ENCODE measurements at places on chromosomes 1 and 21.

DNA sequence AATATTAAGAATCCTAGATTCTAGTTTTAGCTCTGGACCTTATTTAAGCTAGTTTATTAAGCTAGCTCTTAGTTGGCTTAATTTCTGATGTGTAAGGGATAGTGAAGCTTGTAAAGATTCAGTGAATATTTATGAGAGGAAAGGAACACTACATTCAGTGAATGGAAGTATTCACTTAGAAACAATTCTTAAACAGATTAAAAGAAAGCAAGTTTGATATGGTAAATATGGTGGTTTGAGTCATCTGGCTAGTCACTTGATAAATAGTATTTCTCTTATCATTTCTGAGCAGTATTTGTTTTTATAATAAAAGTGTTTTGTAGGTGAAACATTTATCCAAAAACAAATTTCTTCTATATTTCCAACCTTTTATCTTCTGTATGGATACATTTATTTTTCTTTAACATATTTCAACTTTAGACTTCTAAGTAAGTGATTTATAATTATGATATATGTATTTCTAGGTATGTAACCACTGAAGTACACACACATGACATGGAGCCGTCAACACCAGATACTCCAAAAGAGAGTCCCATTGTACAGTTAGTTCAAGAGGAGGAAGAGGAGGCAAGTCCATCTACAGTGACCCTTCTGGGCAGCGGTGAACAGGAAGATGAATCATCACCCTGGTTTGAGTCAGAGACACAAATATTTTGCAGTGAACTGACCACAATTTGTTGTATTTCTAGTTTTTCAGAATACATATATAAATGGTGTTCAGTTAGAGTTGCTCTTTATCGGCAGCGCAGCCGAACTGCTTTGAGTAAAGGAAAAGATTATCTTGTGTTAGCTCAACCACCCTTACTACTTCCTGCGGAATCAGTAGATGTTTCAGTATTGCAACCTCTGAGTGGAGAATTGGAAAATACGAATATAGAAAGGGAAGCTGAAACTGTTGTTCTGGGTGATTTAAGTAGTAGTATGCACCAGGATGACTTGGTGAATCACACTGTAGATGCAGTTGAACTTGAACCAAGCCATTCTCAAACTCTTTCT is 55.6 kb downstream of the SUCO start:
- no peak for DNase-seq

- DNase-seq = no peak
Measured at GRCh38 chr21:19440792-19441655, 1037.4 kb upstream of the TMPRSS15 start.

DNA sequence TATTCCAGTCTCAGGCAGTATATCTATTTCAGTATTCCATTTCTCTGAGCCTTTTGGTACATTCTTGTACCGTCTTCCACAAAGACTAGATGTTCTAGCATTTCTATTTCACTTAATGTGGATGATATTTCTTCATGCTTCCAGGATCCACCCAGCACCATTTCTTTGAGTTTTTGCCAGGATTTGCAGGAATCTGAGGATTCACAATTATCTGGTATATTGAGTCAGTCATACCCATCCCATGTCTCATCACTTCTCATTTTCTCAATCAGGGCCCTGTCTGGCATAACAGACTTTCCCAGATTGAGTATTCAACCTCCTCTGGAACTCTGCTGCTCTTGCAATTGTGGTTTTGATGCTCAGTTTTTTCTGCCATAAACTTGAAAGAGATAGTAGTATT is 20.9 kb upstream of the COL11A1 start:
- DNase-seq = no peak

GRCh38 chr1:47280142-47280541 is 33.8 kb downstream of the STIL start:
- DNase-seq = no peak

- no peak for DNase-seq
Measured at GRCh38 chr1:109479311-109479710, 4.4 kb upstream of the ATXN7L2 start.

DNA sequence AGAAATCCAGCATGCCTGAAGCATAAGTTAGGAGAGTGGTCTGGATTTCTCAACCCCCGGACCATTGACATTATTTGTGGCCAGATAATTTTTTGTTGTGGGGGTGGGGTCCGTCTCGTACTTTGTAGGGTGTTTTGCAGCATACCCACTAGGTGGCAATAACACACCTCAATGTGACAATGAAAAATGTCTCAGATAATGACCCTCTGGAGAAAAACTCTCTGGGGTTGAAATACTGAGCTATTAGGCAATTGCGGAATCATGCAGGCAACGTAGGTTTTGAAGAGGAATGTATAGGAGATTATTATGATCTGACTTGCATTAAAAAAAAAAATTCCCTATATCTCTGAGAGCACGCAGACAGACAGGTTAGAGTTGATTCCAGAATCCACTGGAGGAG is 25.3 kb upstream of the RRP15 start:
- DNase-seq = no peak

DNA sequence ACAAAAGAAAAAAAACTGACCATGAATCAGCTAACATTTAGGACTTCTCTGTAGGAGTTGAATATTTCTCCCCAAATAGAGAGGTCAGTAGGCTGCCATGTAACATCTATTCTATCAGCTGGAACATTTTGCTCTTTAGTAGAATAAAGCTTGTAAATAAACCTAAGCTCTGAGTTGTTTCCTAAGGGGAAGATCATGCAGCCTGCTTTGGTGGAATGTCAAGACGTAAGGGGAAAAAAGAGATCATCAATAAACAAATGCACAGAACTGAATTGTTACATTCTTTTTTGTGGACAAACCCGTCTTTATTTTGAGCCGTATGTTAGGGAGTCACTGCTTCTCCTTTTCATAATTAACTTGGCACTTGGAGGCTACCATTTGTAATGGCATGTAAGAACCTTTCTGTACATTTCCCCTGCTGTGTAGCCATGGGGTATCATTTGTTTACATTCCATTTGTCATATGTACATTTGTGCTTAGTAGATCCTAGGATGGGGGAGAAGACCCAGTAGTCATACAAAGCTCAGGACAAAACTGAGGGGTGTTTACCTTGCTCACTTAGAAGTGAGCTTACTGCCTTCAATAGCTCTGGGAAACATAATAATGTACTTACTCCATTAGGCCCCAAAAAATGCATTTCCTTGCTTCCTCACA is 10.8 kb upstream of the PALMD start:
- no peak for DNase-seq

- DNase-seq = no peak
Measured at GRCh38 chr1:167541003-167541402, 12.6 kb downstream of the CREG1 start.

DNA sequence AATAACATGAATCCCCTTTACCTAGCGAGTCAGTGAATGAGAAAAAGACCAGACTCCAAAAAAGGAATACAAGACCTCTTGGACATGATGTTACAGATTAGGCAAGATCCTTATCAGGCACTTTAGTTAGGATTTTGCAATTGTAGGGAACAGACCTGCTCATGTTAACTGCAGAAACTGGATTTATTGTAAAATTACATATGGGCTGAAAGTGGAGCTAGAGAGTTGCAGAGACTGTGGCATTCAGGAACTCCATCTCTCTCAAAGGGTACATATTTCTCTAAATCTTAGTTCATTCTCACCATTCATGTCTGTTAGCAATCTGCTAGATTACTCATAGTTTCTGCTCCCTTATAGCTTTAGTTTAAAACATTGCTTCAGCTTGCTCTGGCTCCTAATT is 142.2 kb downstream of the PAPPA2 start:
- DNase-seq = no peak

- DNase-seq = no peak
Measured at GRCh38 chr1:109371341-109371739, 26.4 kb downstream of the SORT1 start.

GRCh38 chr1:42322577-42322976 is 12.5 kb downstream of the FOXJ3 start:
- DNase-seq = no peak

DNA sequence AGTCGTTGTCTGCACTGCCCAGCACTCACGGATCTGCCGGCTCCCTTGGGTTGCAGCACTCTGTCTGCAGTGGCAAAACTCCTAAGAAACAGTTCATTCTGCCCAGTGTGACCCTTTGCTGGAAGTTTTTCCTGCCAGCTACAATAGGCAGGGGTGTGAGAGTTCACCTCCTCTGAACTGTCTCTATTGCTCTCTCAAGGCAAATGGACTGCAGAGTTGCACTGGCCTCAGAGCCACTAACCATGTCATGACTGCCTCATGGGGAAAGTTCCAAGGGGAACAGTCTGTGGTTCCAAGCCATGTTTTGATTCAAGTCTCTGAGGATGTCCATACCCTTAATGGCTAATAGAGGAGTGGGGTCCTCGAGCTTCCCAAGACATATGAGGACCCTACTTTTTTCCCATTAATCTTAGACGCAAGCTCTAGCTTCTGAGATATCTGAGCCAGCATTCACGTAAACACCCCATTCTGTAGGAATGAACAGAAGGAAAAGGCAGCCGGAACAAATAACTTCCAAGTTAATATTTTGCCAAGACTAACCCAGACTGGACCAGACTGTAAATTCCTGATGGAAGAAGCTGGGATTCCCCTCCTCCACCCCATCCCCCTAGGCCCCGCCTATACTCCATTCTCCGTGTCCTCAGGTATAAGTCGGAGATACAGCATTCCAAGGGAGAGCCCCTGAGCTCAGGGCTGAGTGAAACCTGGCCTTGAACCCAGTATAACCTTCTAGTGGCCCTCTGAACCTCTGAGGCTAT is 93.8 kb upstream of the AKT3 start:
- no peak for DNase-seq

GRCh38 chr1:16999863-17000262 is 11.9 kb downstream of the ATP13A2 start:
- DNase-seq = no peak

DNA sequence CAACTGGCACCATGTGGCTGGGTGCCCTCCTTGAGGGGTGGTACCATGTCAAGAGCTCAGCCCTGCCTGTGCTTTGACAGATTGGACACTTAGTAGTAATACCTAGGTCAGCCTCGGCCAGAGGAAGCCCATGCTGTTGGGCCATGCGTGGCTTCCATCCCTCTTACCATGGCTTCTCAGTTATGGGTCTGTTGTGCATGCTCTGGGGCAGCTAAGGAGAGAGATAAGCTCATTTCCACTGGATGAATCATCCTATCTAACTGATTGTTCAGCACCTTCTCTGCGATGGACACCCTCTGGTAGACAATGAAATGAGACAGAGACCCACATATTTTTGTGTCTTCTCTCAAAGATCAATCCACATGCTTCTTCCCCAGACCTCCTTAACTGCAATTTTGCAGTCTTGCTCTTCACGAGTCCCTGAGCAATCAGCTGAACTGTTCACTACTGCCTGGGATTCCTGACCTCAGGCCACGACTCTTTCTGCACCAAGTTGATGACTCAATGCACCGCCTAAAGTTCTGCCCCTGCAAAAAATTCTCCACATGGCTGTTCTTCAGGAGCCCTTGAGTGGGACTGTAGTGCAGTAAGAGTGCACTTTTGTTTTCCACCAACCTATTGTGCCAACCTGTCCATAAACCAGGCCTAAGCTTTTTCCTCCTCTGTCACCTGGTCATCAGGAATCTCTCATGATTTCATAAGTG is 6.9 kb upstream of the TRIM62 start:
- no peak for DNase-seq

- DNase-seq = no peak
Measured at GRCh38 chr1:29805122-29805895, 569.0 kb downstream of the PTPRU start.

DNA sequence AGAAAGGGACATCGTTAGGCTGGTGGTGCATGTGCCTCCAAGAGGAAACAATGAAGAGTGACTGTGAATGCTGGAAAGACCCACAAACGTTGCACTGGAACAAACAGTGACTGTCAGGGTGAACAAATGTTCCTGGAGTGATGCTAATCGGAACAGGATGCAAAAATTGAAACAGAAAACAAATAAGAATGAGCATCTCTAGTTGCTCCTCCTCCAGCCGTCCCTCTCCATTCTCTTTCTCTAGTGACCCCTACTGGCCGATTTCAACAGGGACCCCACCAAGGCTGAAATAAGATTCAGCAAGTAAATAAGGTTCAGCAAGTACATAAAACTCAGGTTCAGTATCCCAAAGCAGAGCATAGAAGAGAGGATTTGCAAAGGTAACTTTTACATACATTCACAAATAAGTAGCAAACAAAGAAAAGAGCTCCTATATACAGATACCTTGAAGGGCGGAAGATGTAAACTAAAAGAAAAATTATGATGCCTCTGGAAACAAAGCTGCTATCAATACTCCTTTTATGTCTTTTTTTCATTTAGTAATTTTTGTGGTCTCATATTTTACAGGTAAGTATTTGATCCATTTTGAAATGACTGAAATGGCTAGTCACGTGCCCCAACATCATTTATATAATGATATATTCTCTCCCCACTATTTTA is 836.1 kb upstream of the ADAMTS5 start:
- DNase-seq = no peak

DNA sequence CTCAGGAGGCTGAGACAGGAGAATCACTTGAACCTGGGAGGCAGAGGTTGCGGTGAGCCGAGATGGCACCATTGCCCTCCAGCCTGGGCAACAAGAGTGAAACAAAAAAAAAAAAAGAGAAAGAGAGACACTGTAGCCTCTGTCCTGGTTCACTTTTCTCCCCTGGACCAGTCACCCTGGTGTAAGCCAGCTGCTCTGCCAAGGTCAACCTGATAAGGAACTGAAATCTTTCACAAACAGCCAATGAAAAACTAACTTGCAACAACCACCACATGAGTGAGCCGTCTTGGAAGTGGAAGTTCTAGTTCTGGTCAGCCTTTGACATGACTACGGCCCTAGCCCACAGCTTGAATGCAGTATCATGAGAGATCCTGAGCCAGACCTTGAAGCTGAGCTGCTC is 36.8 kb upstream of the CXADR start:
- no peak for DNase-seq

- DNase-seq = no peak
Measured at GRCh38 chr1:222644636-222644980, 26.7 kb downstream of the MIA3 start.

DNA sequence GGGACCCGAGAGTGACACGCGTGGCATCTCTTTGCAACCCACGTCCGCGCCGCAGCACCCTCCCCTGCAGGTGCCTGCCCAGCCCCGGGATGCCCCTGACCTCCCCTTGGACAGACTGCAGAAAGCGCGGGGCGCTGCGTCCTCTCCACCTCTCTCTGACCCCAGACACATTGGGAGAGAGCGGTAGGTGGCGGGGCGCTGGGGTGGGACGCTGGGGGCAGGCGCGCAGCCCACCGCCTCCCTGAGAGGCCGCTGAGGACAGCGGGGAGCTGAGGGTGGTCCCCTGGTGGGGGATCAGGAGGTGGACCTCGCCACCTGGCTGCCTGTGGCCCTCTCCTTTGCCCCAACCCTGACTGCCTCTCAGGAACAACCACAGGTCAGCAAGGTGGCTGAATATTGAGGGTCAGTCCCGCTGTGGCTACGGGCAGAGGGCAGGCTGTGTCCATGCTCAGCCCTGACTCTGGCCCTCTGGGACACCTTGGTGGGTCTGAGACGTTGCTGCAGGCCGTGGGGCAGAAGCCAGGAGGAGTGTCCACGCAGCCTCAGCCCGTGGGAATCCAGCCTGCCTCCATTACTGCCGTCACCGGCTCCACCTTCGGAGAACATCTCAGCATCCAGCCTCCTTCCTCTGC is 761 bp upstream of the UBE2J2 start:
- no peak for DNase-seq
